ENCODE measurements at places on chromosomes 4 and X.

DNA sequence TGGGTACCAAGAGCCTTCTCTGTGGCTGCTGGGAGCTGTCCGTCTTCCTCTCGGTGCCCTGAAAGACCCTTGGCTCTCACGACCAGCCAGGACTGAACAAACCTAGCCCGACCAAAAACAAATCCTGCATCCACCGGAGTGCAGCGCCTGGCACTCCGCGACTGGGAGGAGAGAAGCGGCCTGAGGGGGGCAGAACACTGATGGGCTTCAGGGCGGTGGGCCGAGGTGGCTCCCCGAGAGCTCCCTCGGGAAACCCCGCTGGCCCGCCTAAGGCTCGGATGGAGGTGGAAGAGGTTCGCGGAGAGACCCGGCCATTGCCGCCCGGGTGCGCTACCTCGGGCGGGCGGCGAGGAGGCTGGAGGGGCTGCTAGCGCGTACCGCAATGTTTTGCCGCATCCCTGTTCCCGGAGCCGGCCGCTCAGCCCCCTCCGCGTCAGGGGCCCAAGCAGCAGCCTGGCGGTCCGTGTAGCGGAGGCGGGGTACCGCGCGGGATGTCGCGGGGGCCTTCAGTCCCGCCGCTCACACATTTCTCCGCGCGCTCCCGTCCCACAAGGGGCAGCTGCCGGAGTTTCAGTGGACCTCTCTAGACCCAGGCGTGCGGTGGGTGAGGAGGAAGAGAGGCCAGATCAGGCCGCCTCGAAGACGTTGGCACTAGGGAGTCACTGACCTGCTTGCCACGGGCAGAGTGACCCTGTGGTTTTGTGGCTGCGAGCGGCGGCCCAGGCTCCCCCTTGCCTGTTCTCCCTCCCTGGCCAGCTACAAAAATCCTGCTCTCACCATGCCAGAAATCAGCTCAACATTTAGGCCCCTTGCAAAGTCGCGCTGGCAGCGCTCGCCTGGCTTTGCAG lies 2.2 kb downstream of the SLITRK4 start:
- DNase-seq, result no peak

GRCh38 chrX:126929071-126929470 lies 109.5 kb downstream of the PRR32 start:
- DNase-seq, result no peak

GRCh38 chr4:158268553-158268952 lies 58.3 kb downstream of the TMEM144 start:
- DNase-seq, result no peak

- no peak for DNase-seq
These were observed 21.8 kb upstream of the NAP1L5 start for GRCh38 chr4:88719381-88719780.

DNA sequence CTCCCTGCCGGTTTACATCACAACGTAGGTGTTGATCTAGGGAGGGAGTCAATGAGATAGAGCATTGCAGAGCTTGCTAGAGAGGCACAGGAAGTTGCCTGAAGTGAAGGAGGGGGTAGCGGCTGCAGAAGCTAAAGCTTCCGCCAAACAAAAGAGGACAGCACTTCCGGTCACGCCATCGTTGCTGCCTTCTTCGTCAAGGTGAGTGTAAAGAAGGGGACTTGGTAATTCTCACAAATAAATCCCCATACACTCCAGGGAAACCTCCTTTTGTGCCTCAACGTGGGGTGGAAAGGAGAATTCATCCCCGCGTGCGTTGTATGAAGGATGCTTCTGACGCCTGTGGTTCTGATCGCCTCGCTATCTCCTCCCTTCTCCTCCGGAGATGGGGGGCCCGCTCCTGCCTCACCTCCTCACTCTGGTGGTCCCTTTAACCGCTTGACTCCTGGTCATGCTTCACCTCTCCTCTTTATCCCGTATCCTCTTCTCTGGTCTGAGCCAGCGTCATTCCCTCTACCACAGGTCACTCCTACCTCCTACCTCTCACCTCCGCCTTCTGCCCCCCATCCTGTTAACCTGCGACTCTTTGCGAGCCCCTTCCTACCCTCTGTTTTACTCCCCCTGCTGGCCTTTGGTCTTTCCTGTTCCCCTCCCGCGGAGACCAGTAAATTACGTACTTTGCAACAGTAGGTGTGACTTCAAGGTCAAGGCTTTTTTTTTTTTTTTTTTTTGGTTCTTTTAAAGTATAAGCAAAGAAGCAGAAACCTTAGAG lies 59.9 kb downstream of the GSPT2 start:
- peak; percentile 10 for DNase-seq

GRCh38 chrX:56813318-56813837 lies 84.3 kb downstream of the NBDY start:
- peak; percentile 16 for DNase-seq

DNA sequence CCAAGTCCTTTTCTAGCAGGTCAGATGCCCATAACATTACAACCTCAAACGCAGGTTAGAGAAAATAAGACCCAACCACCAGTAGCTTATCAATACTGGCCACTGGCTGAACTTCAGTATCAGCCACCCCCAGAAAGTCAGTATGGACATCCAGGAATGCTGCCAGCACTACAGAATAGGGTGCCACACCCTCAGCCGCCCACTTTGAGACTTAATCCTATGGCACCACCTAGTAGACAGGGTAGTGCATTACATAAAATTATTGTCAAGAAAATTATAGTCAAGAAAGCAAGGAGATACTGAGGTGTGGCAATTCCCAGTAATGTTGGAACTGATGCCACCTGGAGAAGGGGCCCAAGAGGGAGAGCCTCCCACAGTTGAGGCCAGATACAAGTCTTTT lies 19.9 kb upstream of the TRIM61 start:
- DNase-seq, result no peak

DNA sequence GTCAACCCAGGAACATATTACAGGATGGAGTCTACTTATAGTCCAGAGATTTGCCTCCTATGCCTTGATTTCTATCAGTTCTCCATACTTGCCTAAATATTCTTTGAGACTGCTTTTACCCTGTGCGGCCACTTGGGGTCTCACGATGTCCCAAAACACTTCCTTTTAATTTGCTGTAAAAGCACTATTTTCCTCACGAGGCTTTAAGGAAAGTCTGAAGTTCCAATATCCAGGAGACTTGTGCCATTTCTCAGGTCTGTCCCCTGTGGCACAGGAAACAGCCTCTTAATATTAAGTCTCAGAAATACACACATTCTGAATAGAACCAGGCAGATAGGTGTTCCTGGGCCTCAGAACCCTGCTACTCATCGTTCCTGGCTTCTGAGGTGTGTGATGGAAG lies 142.9 kb downstream of the TMEM164 start:
- DNase-seq, result no peak
